ENCODE measurements at places on chromosomes 3 and 15. TPM values are rescaled to one million over a fixed set of nuclear protein-coding genes. Genes with fewer than 3 reads are reported as not detected.

GATM gene
- total RNA-seq: 0.20 TPM

NCK1 gene
- 27.6 TPM for total RNA-seq

NPAP1 gene
- total RNA-seq: not detected

MCTP2 gene
- total RNA-seq: 14.5 TPM

VILL gene
- total RNA-seq: 3.7 TPM

GOLGA6L4 gene
- total RNA-seq: 0.46 TPM

SEC62 gene
- 50.0 TPM for total RNA-seq

SENP8 gene
- 2.8 TPM for total RNA-seq

PYGO1 gene
- 7.5 TPM for total RNA-seq

PRTG gene
- not detected for total RNA-seq

PRR20G gene
- not detected for total RNA-seq

B3GNT5 gene
- total RNA-seq: 59.8 TPM

DALRD3 gene
- total RNA-seq: 32.3 TPM

SPTBN5 gene
- 1.4 TPM for total RNA-seq

GDPGP1 gene
- 1.3 TPM for total RNA-seq

COMMD4 gene
- total RNA-seq: 85.7 TPM

TRH gene
- total RNA-seq: not detected

SLC9C1 gene
- not detected for total RNA-seq

RARRES1 gene
- not detected for total RNA-seq

BOC gene
- total RNA-seq: 10.5 TPM

PAQR9 gene
- not detected for total RNA-seq

WDR72 gene
- not detected for total RNA-seq

FRG2C gene
- not detected for total RNA-seq

NEIL1 gene
- 6.2 TPM for total RNA-seq

GPR149 gene
- not detected for total RNA-seq

CCK gene
- 3.0 TPM for total RNA-seq

KIF23 gene
- total RNA-seq: 88.7 TPM

GABRR3 gene
- total RNA-seq: not detected

THSD4 gene
- total RNA-seq: 44.0 TPM

ITPKA gene
- total RNA-seq: 0.44 TPM

PPP1R14D gene
- not detected for total RNA-seq

ZDHHC23 gene
- total RNA-seq: 1.7 TPM

FRMD4B gene
- total RNA-seq: 66.8 TPM

CXCR6 gene
- not detected for total RNA-seq

NEK10 gene
- 0.48 TPM for total RNA-seq

MKRN3 gene
- 0.28 TPM for total RNA-seq

ST3GAL6 gene
- total RNA-seq: 2.1 TPM

CFAP92 gene
- 0.28 TPM for total RNA-seq

CHRM5 gene
- not detected for total RNA-seq

IRAK2 gene
- total RNA-seq: 7.1 TPM

GOLGA8J gene
- 0.07 TPM for total RNA-seq

ALDH1A2 gene
- total RNA-seq: 1.9 TPM

SERPINI2 gene
- total RNA-seq: not detected

SLC12A8 gene
- 10.5 TPM for total RNA-seq

IL12A gene
- 0.20 TPM for total RNA-seq

CAV3 gene
- not detected for total RNA-seq

IL5RA gene
- total RNA-seq: not detected

WDR93 gene
- total RNA-seq: not detected

USP3 gene
- 26.3 TPM for total RNA-seq

SCG3 gene
- not detected for total RNA-seq

GP9 gene
- not detected for total RNA-seq

UBA7 gene
- total RNA-seq: 6.7 TPM

All from foreskin keratinocyte (primary cell).